ENCODE measurements at places on chromosomes 2 and 18.

DNA sequence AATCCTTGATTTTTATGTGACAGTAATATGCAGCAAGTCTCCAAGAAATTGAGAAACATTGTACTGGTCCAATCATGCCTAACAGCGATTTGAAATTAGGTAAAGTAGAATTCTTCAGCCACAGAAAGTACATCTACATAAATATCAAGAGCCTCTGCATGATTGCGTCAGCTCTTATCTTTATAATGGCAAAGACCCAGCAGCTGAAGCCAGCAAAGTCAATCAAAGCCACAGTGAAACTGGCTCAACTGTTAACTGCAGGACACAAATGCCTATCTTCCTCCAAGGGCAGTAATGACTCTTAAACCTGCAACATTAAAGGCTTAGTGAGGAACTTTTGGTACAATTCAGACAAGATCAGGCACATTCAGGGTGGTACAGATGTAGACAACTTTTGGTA is 102.5 kb downstream of the BARD1 start:
- DNase-seq: no peak

- no peak for DNase-seq
These were observed 15.3 kb downstream of the WNT10A start for GRCh38 chr2:218895759-218896500.

- no peak for DNase-seq
These were observed 86.3 kb downstream of the NDUFA10 start for GRCh38 chr2:239938651-239939486.

GRCh38 chr2:85445316-85446295 is 27.1 kb downstream of the SH2D6 start:
- DNase-seq: no peak

GRCh38 chr2:186459009-186459408 is 27.1 kb upstream of the ZC3H15 start:
- peak; percentile 32 for DNase-seq

GRCh38 chr2:172084645-172085459 is 455 bp upstream of the DLX1 start:
- peak; percentile 84 for DNase-seq

DNA sequence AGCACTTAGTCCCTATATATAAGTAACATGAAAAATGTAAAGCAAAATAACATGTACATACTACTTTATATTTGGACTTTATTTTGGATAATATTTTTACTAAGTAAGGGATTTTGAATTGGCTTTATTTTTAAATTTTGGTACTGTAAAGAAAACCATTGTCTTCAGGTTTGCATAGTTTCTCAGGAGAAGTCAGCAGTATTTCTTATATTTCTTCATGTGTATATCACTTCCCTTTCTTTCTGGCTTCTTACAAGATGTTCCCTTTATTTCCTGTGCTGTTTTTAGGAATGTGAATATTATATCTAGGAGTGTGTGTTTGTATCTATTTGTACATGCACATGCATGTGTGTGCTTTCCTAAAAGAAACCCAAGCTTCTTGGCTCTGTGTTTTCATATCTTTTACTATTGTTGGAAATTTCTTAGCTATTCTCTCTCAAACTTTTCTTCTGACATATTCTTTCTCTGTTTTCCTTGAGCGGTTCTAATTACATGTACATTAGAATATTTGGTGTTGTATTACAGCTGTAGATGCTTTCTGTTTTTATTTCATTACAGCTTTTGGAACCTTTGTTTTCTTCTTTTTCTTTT is 1549.7 kb upstream of the ACVR2A start:
- no peak for DNase-seq

GRCh38 chr2:188676010-188676400 is 298.2 kb upstream of the COL3A1 start:
- no peak for DNase-seq

DNA sequence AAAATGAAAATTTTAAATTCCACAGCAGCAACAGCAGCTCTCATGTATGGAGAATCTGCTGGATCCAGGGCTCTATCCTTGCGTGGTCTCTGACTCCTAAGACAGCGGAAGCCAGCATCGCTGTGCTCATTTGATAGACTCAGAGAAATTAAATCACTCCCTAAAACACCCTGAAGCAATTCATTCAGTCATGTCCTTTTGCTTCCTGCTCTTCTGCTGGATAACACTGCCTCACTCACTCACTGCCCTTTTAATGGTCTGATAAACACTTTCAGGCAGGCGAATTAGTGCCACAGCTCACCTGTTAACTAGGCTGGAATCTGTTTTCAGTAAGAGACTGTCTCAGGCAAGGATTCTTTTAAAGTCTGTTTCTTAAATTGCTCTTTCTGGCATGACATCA is 10.0 kb downstream of the WIPF1 start:
- no peak for DNase-seq

DNA sequence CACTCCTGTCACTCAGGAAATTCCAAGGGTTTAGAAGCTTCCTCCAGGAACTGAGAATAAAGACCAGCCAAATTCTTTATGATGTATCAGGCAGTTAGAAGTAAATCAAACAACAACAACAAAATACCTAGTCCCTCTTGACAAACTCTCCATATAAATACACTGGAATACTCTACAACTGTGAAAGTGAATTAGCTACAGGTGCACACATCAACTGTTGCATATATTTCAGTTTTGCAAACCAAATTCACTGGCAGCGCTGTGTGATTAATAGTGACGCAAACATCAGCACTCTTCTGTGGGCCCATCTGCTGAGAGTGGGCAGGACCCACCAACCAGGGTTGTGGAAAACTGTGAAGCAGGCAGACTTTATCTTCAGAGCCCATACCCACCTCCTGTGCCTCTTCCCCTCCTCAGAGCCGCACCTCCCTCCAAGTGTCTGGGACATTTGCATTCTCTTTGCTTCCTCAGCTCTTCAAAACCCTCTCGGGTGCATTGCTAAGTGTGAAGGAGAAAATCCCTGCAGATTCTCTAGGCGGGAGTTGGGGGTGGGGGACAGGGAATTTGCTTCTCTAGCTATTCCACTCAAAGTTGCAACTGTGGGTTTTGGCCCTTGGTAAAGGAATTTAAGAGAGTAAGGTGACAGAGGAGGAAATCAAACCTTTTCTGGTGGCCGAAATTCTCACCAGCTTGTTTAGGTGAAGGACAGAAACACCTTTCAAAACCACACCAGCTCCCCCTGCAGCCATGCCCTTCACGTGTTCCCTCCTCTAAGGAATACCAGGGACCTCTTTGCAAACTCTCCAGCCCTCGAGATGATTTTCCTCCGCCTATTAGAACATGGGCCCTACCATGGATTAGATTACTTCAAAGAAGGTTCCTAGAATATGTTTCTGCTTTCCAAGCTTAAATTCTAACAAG is 119.3 kb downstream of the MRO start:
- DNase-seq: no peak

DNA sequence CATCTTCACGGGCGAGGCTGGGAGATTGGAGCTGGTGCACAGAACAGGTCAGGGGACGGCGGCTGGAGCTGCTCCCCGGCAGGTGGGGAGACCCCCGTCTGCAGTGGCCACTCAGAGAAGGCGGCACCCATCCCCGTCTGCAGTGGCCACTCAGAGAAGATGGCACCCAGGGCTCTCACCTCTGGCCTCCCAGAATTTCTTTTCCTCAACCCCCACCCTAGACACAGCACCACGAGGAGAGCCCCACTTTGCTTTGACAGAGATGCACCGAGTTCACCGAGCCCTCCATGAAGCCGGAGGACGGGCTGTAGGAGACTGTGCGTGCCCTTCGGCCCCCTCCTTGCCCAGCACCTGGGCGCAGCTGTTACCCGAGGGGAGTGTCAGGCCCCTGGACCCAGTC is 201.6 kb upstream of the SALL3 start:
- DNase-seq: no peak
